ENCODE measurements at places on chromosomes 5 and 9. TPM values are rescaled to one million over a fixed set of nuclear protein-coding genes. Genes with fewer than 3 reads are reported as not detected.

Gene ENDOG
- 21.5 TPM for total RNA-seq

Gene UBE2QL1
- total RNA-seq, result 0.42 TPM

Gene SCGB3A2
- total RNA-seq, result 0.71 TPM

Gene SUSD3
- total RNA-seq, result 43.8 TPM

Data from thymus (tissue), 14 donors.